ENCODE measurements at places on chromosomes 6 and 20.
A peak's percentile ranks its signal among the peaks of the same experiment; 100 is the strongest.

- no peak for DNase-seq
Measured at GRCh38 chr6:148175550-148176188, 167.0 kb upstream of the SASH1 start.

- no peak for DNase-seq
Measured at GRCh38 chr6:25956226-25956625, 6.4 kb upstream of the TRIM38 start.

GRCh38 chr20:37920679-37921322 lies 17.9 kb downstream of the VSTM2L start:
- DNase-seq = no peak

DNA sequence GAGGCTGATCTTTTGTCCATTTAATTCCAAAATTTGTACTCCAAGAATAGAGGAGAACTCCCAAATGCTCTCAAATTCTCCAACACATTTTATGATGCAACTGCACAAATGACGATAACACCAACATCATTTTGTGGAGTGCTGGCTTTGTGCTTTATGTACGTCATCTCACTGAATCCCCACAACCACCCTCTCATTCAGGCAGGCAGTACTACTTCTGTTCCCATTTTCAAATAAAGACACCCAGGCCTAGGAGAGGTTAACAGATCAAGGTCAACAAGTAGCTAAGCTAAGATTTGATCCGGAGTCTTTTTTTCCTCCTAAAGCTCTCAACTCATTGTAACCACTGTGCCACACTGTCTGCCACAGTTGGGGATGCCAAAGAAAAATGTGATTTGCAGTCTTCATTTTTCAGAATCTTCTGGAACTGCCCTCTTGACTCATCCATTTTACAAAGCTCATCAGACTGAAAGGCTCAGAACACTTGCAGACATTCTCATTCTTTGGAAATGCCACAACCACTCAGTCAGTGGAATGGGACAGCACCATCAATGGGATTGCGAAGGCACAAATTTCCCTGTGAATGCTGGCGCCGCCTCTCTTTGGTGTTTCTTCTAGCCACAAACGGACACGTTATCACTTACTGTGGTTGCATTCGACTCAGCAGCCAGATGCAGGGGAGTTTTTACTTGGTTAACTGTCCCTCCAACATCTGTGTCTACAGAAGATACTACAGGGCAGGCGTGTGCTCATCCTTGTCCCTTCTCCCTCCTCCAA lies 184.4 kb downstream of the GJA10 start:
- peak; percentile 73 for DNase-seq

DNA sequence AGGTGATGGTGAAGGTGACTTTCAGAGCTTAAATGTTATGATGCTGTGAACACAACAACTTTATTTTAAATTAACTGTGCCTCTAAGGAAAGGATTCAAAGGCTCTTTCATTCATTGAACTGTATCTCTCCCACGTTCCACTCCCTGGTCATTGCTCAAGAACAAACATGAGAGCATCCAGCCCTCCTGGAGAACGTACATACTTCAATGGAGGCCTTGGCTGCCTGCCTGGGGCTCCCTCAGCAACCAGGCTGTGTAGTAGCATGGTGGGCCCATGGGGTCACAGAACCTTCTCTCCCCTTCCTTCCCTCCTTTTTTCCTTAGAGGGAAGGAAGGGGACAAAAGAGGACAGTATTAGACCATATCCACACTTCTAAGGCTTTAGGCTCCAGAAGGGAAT lies 234.3 kb downstream of the CDC5L start:
- DNase-seq = no peak

- DNase-seq = no peak
Measured at GRCh38 chr6:42315991-42316970, 98.6 kb upstream of the MRPS10 start.

- no peak for DNase-seq
Measured at GRCh38 chr6:139308286-139308916, 16.6 kb upstream of the TXLNB start.

DNA sequence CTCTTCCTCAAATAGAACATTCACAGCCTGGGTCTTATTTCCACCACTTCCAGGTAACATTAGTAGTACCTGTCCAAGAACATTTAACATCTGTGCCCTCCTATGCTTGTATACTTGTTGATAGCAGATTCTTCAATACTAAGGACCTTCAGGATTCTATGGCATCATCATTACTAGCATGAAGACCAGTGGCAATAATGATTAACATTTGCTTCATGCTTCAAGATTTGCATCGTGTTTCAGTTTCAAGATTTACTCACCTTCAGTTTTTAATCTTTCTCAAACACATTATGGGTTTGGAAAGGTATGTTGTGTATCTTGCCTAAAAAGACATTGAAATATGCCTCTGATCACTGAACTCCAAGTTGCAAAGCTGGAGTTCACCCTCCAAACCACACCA lies 412.8 kb upstream of the NRSN1 start:
- DNase-seq = no peak

DNA sequence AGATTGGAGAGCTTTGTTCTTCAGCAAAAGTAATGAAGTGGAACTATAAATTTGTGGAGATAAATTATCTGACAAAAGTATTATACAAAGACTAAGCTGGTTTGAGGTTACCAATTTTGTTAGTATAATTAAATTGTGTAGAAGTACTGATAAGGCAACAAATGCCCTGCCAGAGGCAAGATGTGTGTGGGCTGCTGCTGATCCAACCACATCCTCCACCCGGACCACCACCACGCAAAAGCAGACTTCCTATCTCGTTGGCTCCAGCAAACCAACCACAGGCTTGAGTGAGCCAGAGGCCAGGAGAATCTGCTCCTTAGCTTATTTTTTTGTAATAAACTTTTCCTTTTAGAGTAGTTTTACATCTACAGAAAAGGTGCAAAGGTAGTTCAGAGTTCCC lies 1.1 kb upstream of the MYLK4 start:
- DNase-seq = no peak

DNA sequence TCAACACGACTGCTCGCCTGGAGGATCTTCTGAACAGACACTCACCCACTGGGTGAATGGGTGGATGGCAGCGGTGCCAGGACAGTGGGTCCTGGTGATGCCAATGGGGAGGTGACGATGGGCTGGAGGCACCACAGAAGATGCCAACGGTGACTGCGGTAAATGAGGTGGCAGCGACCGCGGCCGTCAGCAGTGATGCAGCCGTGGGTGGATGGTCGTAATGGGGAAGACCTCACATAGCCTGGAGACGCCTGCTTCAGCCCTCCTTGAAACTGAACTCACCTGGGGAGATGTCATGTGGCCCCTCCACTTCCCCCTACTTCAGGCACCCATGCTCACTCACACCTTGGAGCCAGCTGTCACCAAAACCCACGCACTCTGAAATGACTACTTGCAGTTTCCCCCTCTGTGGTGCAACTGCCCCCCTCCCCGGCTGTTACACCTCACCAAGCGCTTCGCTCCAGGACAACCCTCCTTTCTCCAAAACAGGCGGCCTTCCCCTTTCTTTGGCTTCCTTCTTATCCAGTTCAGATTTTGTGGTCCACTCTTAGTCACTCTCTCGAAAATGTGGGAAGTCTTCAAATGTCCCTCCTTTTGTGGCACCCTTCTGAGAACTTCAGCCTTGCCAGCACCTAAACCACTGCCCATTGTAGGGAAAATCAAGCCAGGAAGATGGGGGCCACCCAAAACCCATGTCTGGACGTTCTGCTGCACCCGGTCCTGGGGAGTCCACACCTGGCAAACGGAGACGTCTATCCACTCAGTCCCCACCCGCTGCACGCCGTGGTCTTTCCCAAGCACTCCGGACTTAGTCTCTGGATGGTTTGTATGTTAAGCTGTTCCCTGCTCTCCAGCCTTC lies 10.4 kb upstream of the ABHD16B start:
- DNase-seq = peak; percentile 68

GRCh38 chr20:59148701-59149493 lies 14.7 kb upstream of the ZNF831 start:
- no peak for DNase-seq

DNA sequence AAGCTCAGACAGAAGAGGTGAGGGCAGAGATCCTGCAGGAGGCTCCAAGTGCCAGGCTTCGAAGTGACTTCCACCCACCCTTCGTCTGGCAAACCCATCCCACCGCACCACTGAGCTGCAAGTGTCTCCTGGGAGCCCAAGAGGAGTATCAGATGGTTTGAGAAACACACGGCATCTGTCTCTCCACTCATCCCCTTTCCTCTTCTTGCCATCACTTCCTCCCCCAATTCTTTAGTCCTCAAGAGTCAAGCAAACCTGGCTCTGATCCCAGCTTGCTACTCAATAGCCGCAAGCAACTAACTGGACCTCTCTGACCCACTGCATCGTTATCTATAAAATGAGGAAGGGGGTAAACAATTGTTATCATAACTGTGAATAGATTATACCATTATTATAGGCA lies 142.1 kb downstream of the BMP7 start:
- DNase-seq = no peak

- DNase-seq = no peak
Measured at GRCh38 chr6:15346315-15346714, 100.4 kb downstream of the JARID2 start.

DNA sequence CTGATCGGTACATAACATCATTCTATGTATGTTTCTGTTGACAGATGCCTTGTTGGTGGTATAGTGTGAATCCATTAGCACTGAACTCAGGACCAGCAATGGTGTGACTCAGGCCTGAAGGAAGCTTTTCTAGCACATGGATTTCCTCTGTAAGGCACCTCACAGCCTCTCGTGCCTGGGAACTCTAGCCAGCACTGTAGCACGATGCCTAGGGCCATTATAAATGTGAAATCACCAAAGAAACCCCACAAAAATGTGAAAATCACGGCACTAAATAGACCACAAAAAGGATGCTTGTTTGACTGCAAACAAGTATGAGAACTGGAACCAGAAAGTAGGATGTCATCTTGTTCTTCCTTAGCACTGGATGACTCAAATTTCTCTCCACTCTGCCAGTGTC lies 63.7 kb upstream of the NKX2-2 start:
- no peak for DNase-seq

- DNase-seq = no peak
Measured at GRCh38 chr6:154298297-154298696, 58.3 kb downstream of the IPCEF1 start.

DNA sequence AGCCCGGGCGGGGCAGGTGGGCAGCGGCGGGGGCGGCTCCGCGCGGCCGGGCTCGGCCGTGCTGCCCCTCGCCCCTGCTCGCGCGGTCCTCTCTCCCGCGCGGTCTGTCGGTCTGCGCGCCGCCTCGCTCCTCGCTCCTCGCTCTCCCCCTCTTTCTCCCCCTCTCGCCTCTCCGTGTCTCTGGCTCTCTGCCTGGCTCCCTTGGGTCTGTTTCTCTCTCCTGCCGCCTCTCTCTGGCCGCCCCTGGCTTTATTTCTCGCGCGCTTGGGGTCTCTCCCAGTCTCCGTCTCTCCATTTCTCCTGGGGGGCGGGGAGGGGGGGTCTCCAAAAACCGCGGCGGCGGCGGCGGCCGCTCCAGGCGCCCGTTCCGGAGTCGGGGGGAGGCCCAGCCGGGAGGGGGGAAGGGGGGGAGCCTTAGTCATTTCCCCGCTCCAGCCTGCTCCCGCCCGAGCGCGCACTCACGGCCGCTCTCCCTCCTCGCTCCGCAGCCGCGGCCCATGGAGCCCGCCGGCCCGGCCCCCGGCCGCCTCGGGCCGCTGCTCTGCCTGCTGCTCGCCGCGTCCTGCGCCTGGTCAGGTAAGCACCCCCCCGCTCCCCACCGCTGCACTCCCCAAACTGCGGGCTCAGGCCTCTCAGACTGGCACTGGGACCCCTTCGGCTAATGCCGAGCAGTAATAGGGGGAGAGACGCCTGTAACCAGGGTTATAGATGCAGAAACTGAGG lies at the start of gene SIRPA:
Gene SIRPA, plus strand, starts transcription at position 457 of the 723 bp plus-strand sequence. Its CDS starts 41 bp downstream, at position 498.
- DNase-seq = no peak

DNA sequence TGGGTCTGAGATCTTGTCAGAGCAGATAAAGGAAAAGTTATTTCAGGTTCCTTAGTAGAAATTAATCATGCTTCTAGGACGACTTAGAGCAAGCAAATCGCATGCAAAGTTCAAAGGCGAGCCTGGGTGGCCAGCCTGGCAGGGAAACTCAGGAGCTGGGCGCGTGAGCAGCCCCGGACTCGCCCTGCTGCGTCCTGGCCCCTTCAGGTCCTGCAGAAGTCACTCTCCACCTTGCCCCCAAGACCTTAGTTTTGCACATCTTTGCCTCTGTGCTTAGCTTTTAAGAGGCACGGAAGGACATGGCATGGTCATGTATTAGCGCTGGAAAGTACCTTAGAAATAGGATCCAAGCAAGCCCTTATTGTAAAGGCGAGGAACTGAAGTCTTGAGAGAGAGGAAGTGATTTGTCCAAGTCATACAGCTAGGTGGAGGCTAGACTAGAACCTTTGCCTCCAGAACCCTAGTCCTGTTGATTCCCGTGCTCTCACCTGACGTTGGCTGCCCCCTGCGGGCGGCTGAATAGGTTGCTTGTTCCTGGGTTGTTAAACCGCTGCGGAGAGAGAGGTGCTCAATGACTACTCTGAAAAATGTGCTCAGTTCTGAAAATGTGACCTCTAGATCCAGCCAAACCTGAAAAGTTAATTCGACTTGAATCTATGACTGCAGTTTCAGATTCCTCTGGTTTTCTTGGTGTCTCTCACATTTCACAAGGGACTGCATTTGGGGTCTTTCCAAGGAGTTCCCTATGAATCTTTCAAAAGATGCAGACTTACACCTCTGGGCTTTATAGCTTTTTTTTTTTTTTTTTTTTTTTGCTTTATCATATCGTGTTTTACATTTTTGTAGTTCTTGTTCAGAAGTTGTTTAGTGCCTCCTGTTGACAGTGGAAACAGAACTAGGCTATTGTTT lies 2.7 kb downstream of the MYB start:
- DNase-seq = peak; percentile 78

DNA sequence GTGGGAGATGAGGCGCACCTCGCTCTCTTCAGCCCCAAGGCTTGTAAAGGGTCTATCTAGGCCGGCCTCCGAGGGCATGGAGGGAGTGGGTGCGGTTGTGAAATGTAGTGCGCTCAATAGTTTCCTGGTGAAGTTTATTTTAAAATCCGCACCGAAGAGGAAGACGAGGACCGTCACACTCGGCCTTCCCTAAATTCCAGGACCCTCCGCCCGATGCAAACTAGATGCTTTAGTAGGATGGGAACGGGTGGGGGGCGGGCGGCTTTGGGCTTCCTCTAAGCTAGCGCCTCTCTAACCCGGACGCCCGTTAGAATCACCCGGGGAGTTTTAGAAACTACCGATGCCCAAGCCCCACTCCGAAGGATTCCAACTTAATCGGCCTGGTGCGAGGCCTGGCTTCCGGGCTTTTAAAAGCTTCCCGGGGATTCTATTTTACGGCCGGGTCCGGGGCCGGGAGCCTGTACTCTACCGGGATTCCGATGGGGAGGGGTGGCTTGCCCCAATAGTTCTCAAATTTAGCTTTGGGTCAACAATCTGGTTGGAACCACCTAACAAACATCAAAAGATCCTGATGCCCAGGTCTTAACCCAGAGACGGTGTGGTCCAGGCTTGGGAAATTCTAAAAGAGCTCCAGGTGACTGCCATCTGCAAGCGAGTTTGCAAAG lies 548 bp upstream of the BCAS4 start:
- no peak for DNase-seq

- DNase-seq = no peak
Measured at GRCh38 chr6:111706841-111707391, 101.2 kb upstream of the TRAF3IP2 start.

All from activated naive CD4-positive, alpha-beta T cell treated with Interleukin-2 at 50 U/mL for 16 hours (primary cell).